ENCODE measurements at places on chromosomes 11 and 22.

DNA sequence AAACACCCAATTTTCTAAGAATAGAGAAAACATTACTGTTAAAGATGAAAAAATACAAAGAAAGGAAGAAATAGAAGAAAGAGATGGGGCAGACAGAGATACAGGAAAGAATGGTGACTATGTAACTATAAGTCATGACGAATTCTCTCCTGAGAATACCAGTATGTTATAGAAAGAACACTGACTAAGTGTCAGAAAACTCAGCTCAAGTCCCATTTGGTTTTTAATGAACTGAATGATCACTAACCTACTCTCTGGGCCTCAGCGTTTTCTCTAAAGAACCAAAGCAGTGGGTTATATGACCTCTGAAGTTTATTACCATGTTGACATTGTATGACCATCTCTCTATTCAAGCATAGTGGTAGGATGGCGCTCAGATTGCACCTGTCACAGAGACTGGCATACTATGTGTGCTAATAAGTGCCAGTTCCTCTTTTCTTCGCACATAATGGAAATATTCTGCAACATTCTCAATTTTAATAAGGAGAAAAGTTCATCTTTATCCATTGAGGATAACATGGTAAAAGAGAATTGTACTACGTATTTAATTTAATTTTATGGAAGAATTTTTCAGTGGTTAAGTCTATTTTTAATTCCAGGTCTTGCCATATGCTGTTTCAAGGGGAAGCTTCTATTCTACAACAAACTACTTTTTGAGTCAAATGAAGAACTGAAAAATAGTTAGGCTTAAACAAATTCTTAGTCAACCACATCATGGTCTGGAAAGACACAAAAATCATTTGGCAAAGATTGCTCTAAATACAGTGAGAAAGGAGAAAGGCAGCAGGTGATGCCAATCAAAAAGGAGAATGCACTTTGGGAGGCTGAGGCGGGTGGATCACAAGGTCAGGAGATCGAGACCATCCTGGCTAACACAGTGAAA, 25.0 kb upstream of the EED start:
- DNase-seq = no peak

GRCh38 chr22:42328130-42328783, 57.8 kb upstream of the TCF20 start:
- DNase-seq = no peak

GRCh38 chr11:68905421-68906360, 2.0 kb downstream of the IGHMBP2 start:
- no peak for DNase-seq

GRCh38 chr22:42621505-42622002, 6.9 kb upstream of the POLDIP3 start:
- DNase-seq = peak; percentile 61

- DNase-seq = no peak
Measured at GRCh38 chr11:30049214-30049613, 32.4 kb upstream of the KCNA4 start.

DNA sequence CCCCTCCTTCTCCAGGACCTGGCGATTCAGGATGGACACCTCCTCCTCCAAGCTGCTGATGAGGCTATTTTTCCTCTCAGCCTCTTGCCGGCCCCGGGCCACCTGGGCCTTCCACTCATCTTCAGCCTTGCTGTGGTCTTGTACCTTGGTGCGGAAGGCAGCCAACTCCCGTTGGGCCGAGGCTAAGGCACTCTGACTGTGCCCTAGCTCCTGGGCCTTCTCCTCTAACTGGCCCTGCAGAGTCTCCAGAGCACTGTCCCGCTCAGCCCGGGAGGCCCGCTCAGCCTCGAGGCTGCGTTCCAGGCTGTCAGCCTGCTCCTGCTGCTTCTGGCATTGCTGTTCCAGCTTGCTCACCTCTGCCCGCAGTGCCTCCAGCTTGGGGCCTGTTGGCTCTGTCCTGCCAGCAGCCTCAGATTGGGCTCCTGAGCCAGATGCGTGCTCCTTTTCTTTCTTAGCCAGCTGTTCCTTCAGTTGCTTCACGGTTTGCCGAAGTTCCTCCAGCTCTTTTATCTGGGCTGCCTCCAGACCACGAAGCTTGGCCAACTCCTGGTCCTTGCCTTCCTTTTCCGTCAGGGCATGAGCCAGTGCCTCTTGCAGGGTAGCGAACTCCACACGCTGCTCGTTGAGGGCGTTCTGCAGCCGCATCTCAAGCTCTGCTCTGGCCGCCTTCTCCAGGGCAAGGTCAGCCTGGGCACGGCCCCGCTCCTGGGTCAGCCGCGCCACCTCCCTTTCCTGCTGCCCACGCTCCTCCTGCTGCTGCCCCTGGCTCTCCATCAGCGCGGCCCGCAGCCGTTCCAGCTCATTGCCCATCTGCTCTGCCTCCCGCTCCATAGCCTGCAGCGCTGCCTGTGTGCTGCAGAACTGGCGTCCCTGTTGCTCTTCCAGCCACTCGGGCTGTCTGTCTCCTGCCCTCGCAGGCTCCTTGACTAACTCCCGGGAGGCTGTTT, 15.3 kb downstream of the IL18BP start:
- DNase-seq = no peak

DNA sequence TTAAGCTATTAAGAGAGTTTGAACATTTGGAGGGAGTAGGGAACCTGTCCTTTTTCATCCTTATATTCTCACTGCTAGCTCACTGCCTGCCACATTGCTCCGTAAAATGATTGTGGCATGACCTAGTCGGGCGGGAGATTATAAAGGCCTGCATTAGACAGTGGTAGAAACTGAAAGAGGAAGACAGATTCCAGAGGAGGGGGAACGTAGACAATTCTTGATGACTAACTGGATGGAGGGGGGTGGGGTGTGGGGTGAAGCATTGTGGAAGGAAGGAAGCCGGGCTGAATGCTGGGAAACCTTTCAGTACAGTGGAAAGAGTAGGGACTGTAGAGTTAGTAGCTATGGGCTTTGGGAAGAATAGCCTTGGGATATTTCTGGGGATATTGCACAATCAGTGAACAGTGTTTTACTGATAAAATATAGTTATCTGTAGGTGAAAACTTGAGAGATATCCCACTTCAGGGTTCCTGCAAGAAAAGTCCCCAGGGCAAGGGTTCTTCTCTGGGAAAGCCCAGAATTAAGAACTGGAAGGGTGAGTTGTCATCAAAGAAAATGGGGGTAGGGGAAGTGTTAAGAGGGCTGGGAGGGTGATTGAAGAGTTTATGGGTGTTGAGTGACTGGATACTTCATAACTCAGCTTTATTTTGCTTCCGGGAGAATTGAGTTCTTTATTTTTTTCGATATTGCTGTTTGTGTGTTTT, 2.1 kb downstream of the MED15 start:
- DNase-seq = peak; percentile 78

DNA sequence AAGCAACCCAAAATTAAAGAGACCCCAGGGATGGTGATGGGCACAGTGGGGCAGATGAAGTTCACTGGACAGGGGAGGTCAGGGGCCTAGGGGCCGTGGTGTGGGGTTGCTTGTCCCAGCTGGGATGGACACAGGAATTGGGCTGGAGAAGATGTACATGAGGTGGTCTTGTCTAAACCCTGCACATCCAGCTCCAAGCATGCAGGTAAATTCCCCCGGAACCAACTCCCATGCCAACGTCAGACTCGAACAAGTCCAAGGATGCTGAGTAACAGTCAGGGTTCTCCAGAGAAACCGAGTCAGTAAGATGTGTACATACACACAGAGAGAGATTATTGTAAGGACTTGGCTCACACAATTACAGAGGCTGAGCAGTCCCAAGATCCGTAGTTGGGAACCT, 28.9 kb downstream of the TSPAN32 start:
- DNase-seq = no peak

DNA sequence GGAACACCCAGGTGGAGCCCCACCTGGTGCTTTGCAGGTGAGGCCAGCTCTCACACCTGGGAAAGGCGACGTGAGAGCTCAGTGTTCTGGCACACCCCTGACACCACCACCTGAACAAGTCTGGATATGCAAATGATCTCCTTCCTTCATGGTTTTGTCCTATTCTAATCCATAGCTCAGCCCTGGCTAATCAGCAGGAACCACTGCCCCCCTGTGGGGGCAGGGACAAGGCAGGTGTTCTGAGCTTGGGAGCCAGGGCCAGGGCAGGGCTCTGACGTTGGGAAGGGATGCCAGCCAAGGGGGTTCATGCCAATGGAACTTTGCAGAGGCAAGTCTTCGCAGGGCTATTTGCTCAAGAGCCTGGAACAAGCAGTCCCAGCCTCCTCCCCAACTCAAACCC, 144.2 kb downstream of the TRIM29 start:
- DNase-seq = no peak

- no peak for DNase-seq
Measured at GRCh38 chr22:29009148-29009547, 52.5 kb downstream of the C22orf31 start.

DNA sequence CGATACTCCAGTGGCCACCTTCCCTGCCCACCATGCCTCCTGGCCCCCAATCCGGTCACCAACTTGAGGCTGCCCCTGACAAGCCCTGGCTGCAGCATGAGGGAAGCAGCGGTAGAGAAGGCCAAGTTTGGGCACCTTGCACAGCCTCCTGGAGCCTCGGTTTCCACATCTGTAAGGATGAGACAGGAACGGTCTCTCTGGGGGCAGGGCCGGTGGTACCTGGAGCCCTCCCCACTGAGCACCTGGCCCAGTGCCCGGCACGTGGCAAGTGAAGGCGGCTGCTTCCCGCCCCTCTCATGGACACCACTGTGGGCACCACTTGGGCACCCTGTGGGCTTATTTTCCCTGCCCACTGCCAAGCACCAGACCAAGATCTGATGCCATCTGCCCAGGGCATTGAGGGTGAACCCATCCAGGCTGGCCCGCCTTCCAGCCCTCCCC, 77.8 kb downstream of the CDKN1C start:
- no peak for DNase-seq

GRCh38 chr22:11605468-11605981, 3922.5 kb upstream of the OR11H1 start:
- no peak for DNase-seq

- no peak for DNase-seq
Measured at GRCh38 chr11:109864834-109865547, 228.2 kb upstream of the ZC3H12C start.

DNA sequence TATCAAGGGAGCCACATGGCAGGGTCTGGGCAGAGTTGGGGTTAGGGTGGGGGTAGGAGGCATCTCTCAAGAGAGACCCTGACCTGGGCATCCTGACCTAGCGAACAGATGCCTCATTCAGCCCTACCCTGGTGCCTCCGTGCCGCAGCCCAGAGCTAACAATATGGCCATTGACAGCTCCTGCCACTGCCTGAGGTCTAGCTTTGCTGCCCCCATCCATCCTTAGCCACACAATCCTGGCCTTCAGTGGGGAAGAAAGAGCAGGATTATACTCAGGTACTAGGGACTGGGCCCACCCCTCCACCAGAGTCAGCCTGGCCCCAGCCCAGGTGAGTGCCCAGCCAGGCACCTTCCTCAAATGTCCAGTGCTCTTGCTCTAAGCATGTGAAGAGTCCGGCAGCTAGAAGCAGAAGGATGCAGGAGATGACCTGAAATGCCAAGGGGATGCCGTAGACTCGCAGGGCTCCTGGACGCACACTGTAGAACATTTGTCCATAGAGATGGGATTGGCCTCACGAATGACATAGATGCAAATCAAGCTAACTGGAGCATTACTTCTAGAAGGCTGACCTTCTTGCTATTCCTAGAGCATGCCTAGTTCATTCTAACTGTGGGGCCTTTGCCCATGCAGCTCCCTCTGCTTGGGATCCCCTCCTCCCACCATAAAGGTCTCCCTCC, 13.3 kb upstream of the SERPINH1 start:
- no peak for DNase-seq

DNA sequence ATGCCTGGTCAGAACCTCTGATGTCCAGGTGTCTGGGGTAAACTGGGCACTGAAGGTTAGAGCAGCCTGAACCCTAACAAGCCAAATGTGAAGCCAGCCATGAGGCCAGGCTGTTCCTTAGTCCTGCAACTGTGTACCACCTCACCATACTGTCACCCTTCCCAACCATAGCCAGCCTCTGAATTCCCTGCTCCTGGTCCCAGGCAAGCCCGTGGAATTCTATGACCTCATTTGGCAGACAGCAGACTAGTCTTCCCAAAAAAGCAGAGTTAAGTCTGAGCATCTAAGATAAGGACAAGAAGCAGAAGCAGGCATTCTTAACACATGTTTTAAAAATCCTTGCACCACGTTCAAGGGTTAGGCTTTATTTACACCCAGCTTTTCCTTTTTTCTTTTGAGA, 134.8 kb downstream of the C11orf58 start:
- no peak for DNase-seq

DNA sequence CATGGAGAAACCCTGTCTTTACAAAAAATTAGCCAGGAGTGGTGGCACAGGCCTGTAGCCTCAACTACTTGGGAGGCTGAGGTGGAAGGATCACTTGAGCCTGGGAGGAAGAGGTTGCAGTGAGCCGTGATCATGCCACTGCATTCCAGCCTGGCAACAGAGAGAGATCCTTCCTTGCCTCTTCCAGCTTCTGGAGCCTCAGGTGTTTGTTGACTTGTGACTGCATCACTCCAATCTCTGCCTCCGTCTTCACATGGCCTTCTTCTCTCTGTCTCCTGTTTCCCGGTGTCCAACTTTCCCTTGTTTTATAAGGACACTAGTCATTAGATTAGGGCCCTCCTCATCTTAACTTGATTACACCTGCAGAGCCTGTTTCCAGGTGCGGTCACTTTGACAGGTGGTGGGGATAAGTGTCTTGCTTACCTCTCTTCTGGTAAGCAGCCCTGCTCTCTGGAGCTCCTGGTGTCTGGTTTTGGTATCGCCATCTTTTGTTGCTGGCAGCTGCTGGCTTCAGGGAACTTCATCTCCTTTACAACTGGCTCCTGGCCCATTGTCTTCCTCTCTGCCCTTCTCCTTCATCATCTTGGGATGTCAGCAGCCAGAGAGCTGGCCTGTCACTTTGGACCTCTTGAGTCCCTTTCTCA, 8.2 kb upstream of the USP2 start:
- DNase-seq = no peak

- no peak for DNase-seq
Measured at GRCh38 chr22:25942856-25943411, 200.9 kb downstream of the MYO18B start.

GRCh38 chr22:19918332-19919106, 23.1 kb upstream of the COMT start:
- no peak for DNase-seq

GRCh38 chr11:91773090-91773489, 451.5 kb upstream of the FAT3 start:
- DNase-seq = no peak

DNA sequence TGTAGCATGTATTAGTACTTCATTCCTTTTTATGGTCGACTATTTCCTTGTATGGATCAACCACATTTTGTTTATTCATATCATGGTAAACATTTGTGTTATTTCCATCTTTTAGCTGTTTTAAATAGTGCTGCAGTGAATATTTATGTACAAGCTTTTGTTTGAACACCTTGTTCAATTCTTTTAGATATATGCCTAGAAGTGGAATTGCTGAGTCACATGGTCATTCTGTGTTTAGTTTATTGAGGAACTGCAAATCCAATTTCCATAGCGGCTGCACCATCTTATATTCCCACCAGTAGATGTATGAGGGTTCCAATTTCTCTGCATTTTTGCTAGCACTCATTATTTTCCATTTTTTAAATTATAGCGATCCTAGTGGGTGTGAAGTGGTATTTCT, 61.5 kb upstream of the GRK2 start:
- DNase-seq = no peak
